ENCODE measurements at places on chromosomes 2 and 18.

DNA sequence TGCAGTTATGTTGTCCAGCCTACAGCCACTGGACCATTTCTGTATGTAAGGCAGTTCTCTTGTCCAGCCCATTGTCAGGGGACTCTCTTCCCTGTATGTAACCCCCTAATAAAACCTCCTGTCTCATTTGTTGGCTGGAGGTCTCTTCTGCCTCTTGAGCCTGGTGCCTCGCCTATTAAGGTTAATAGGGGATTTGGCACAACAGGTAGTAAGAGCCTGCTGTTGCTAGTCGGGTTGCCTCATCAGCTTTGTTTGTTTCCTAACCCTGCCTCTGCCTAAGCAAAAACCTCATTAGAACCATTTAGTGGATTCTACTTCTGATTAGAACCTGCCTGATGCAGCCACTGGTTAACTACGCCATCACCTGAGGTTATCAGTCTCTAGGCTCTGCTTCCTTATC, 62.2 kb upstream of the STPG4 start:
- no peak for DNase-seq

DNA sequence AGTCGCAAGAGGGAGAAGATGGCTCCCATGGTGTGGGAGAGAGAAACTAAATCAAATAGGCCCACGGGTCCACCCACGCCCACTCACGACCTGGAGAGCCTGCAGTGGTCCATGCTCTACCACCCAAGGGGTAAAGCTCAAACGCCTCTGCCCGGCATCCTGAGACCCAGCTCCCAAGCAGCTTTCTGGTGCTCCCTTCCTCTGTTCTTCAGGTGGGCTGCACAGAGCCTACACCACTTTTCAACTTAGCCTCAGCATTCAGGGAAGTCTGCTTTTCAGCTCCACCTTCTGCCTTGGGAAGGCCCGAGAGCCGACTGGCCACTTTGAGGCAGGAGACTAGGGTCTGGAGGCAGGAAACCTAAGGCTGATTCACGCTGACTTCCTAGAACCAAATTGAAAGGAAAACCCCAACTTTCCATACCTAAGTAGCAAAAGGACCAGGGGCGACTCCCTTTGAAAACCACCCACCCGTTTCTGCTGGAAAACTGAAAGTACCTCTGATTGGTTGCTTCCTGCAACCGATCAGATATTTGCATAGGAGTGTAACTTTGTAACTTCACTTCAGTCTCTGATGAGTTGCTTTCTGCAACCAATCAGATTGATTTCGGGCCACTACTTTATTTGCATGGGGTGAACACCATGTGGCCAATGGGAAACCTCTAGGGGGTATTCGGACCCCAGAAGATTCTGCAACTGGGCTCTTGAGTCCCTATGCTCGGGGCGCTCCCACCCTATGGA, 26.8 kb upstream of the SPATA3 start:
- DNase-seq, result no peak

DNA sequence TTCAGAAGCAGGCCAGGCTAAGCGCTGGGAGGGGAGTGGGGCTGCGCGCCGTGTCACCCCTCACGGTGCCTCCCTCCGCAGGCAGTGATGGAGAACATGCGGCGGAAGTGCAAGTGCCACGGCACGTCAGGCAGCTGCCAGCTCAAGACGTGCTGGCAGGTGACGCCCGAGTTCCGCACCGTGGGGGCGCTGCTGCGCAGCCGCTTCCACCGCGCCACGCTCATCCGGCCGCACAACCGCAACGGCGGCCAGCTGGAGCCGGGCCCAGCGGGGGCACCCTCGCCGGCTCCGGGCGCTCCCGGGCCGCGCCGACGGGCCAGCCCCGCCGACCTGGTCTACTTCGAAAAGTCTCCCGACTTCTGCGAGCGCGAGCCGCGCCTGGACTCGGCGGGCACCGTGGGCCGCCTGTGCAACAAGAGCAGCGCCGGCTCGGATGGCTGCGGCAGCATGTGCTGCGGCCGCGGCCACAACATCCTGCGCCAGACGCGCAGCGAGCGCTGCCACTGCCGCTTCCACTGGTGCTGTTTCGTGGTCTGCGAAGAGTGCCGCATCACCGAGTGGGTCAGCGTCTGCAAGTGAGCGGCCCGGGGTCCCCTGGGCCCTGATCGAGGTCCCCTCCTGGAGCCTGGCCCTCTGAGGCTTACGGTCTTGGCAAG, 12.2 kb downstream of the WNT10A start:
- peak; percentile 67 for DNase-seq

- no peak for DNase-seq
Measured at GRCh38 chr2:8573234-8573941, 108.5 kb upstream of the ID2 start.

GRCh38 chr2:64914735-64915509, 74.3 kb upstream of the SLC1A4 start:
- DNase-seq, result no peak

GRCh38 chr2:5713101-5713500, 20.9 kb downstream of the SOX11 start:
- no peak for DNase-seq

DNA sequence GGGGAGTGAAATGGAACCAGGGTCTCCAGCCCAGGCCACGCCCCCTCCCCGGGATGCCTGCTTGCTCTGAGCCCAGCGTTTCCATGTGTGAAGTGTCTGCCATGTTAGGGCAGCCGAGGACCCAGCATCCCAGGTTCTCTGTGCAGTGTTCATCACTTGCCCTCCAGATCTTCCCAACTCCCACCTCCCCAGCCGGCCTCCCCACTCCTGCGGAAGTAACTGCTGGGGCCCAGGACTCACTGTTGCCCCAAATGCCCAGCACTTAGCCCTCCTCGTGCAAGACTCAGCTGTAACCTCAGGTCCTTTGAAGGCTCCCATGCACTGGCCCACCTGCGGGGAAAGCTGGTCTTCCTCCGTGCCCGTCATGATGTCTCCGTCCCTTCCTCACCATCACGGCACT, 9.7 kb upstream of the PXDN start:
- no peak for DNase-seq

DNA sequence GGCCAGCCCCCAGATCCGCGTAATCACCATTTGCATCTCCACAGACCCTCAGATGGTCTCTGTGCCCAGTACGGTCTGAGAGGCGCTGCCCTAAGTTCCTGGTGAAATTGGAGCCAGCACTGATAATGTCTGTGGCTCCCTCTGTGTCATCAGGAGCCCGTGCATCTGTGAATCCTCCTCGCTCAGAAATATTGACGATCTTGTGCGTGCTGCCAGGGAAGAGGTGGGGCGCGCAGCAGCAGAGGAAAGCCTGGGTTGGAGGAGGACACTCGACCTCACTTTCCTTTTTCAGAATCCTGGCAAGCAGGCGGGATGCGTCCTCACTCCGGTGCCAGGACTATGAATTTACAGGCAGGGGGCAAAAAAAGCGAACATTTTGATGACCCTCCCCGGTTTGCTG, 686.1 kb upstream of the SALL3 start:
- no peak for DNase-seq

- no peak for DNase-seq
Measured at GRCh38 chr2:112580084-112580483, 4.3 kb upstream of the CHCHD5 start.

- peak; percentile 23 for DNase-seq
Measured at GRCh38 chr2:63736354-63736753, 105.3 kb upstream of the UGP2 start.

GRCh38 chr18:62678847-62679485, 36.4 kb upstream of the PHLPP1 start:
- DNase-seq, result no peak

DNA sequence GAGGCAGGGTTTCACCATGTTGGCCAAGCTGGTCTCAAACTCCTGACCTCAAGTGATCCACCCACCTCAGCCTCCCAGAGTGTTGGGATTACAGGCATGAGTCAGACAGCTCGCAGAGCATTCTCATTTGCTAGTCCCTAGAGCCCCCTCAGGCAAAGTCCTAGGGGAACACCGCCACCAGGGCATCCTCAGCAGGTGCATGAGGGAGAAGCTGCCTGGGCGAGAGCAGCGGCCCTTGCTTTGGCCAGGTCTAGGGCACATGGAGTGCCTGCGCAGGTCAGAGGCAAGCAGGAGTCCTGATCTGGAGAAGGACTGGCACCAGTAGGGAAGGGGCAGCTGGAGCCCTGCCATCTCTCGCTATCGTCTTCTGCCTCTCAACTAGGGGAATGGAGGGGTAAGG, 32.4 kb downstream of the NGEF start:
- no peak for DNase-seq

GRCh38 chr2:42554392-42554791, 14.0 kb upstream of the MTA3 start:
- DNase-seq, result no peak

GRCh38 chr2:178450524-178450773, 526 bp downstream of the PRKRA start:
- DNase-seq, result no peak

- no peak for DNase-seq
Measured at GRCh38 chr18:6633310-6633709, 96.2 kb upstream of the ARHGAP28 start.

DNA sequence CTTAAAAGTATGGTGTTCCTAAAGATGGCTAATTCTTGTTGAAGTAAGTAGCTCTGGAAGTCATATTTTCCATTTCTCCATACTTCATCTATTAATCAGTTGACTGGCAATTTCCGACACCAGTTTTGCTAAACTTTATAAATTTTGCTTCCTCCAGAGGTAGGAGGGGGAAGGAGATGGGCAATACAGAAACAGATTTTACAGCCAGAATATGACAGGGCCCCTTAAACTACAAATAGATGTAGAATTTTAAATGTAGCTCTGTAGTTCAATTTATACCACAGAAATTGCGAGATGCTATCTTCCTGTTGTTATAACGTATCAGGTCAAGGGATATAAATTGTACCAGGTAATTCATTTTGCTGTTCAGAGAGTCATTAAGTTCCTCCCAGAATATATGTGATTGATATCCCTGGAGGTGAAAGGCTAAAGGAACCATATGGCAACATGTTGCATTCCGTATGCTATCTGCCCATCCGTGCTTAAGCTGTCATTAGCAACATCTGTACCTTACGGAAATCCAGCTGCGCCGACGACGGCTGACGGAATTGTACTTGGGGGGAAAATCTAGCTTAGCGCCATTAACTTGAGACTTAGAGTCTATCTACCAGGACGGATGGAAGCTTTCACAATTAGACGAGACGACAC, 8.4 kb upstream of the NR4A2 start:
- DNase-seq, result no peak

DNA sequence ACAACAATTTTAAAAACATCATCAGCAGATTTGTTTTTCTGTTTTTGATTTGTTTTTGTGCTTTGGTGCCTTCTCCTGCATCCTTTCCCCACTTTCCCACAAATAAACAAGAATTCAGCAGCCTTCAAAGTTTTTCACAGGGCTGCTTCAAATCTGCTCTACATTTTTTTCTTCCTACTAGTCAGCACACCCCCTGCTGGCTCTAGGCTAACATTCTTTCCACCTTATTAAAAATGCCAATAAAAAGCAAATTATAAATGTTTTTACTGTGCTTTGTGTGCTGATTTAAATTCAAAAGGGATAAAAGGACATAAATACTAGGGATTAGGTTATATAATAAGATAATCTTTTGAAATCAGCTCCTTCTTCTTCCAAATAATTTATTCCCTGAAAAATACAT, 6.2 kb upstream of the CNTNAP5 start:
- no peak for DNase-seq

- DNase-seq, result no peak
Measured at GRCh38 chr2:147222506-147222905, 622.3 kb upstream of the ACVR2A start.

DNA sequence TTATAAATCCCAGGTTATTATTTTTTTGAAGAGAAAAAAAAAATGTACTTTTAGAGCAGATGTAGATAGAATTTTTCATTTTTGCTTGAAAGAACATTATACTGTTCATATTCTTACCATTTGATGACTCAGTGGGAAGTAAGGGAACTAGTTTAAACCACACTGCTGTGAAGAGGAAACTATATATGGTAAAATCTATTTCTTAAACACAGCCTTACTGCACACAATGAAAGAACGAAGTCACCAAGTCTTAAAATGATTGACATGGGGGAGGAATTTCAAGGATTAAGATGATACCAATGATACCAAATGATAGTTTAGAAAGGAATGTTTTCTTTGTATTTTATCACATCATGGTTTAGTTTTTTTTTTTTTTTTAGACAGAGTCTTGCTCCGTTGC, 5.0 kb downstream of the ACTR2 start:
- DNase-seq, result peak; percentile 75

GRCh38 chr2:133843551-133843950, 275.3 kb upstream of the NCKAP5 start:
- DNase-seq, result no peak

GRCh38 chr2:43006834-43007543, 214.6 kb upstream of the HAAO start:
- no peak for DNase-seq

DNA sequence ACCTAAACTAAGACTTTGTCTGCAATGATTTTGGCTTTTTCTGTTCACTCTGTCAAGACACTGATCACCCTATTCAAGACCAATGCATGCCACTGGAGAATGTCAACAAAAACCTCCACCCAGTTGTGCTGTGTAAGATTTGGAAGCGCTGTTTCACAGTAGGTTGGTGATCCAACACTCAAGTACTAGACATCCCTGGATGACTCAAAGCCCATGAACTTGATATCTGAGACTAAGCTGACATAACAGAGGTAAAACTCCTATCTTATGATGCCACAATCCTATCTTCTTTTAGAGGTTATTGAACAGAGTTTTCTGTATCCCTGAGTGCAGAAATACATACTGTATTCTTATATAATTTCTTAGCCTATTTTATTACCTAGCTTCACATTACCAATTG, 251.3 kb upstream of the ETAA1 start:
- DNase-seq, result no peak

GRCh38 chr2:229731363-229731762, 17.0 kb upstream of the DNER start:
- DNase-seq, result no peak

GRCh38 chr2:41916177-41916576, 131.6 kb upstream of the PKDCC start:
- DNase-seq, result no peak

DNA sequence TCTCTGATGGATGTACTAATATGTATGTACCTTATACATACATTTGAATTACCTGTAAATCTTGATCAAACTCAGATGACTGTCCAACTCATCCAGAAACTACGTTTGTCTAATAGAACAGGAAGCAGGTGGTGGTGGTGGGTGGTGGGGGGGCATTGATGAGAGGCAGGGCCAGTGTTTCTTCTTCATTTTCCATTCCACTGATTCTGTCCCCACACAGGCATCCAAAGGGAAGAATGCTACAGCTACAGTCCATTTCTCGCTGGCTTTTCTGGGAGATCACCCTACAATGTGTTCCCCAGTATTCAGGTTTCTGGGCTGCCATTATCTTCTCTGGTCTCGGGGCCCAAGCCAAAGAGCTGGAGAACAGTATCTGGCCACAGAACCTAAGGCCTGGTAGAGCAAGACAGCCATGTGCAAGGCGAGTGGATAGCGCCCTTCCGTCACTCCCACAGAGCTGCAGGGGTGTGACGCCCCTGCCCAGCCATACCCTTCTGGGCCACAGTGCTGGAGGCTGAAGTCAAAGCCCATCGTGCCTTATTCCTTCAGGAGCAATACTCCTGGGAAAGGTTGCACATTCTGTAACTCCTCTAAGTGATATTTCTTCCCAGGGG, 54.5 kb downstream of the BCL11A start:
- no peak for DNase-seq
